ENCODE measurements at places on chromosomes 6 and 20.

DNA sequence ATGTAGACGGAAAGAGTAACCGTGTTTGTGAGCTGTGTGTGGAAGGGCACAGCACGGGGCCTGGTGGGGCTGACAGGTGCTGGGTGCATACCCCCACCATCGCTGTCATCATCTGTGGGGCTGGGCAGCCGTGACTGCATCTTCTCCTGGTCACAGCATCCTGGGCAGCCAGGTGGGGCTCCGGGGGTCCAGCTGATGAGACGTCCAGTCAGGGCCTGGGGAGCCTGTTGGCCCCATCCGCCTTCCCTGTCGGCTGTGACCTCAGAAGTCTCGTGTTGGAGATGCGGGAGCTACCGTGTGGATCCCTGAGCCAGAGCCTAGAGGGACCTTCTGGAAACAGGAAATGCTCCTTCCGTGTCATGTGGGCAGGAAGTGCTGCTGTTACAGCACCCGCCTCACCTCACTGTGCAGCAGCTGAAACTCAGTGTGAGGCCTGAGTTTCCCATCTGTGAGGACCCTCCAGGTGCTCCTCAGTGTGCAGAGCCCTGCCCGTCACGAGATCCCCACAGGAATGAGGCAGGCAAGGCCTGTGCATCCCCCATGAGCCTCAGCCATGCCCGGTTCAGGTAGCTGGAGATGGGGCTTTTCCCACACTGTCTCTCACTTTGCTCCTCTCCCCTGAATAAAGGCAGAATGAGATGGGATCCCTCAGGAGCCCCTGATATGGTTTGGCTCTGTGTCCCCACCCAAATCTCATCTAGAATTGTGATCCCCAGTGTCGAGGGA is 108.7 kb downstream of the ERMARD start:
- no peak for DNase-seq

GRCh38 chr6:142900227-142900971 is 44.6 kb downstream of the HIVEP2 start:
- DNase-seq: no peak

GRCh38 chr6:130604841-130605399 is 222.3 kb upstream of the SMLR1 start:
- DNase-seq: no peak

DNA sequence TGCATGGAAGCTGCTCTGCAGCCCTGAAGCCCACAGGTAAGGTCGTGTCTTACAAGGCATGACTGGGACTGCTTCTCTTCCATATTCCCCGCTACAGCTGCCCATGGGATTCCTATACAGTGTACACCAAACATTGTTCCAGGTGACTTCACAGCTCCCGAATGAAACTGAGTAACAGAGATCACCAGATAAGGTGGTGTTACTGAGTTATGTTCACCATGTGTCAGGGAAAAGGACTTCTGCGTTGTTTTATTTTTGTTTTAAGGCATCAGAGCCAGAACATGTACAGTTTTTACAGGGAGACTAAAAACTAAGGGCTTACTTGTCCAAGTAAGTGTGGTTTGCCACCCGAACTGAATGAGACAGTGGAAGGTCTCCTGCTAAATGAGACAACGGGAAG is 138.3 kb downstream of the CD83 start:
- DNase-seq: no peak

GRCh38 chr6:168260420-168260987 is 59.1 kb downstream of the DACT2 start:
- no peak for DNase-seq

DNA sequence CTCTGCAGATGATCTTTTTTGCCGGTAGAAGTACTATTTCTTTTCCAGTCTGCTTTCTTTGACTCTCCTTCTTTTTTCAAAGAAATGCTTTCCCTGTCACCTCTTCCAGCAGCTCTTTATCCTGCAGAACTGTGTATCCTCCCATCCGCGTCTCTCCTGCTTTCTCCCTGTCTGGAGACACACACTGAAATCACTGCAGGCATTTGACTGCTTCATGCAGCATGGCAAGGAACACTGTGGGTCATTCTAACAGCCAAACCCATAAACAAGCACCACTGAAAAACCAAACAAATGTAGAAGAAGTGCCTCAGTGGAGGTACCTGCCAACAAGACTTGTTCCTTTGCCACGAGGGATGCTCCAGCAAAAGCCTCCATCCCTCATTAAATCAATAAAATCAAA is 403.7 kb upstream of the CITED2 start:
- DNase-seq: no peak

- no peak for DNase-seq
These were observed 193.7 kb upstream of the KHDRBS2 start for GRCh38 chr6:62479697-62480220.

DNA sequence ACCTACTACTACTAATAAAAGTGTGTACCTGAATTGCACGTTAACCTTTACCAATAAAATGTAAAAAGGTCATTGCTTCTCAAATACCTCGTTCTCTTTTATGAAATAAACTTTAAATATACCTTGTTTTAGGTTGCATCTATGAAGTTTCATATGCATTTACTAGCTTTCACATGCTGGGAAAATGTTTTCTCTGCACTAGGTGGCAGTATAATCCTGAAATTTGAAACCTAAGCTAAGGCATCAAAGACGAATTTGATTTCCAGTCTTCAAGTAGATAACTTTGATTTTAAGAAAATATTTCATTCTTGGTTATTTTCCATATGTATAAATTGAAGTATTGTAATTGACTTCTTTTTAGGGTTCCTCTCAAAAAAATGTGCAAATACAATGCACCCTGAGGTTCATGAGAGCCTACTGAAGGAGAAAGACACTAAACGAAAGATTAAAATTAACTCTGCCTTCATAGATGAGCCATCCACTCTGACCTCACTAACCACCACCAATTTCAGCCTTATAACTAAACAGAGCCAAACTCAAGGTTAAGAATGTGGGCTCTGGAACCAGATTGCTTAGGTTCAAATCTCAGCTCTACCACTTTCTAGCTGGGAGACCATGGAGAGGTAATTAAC is 7.3 kb upstream of the COL9A1 start:
- DNase-seq: no peak

- no peak for DNase-seq
These were observed 32.0 kb downstream of the KCNQ2 start for GRCh38 chr20:63440366-63440955.

DNA sequence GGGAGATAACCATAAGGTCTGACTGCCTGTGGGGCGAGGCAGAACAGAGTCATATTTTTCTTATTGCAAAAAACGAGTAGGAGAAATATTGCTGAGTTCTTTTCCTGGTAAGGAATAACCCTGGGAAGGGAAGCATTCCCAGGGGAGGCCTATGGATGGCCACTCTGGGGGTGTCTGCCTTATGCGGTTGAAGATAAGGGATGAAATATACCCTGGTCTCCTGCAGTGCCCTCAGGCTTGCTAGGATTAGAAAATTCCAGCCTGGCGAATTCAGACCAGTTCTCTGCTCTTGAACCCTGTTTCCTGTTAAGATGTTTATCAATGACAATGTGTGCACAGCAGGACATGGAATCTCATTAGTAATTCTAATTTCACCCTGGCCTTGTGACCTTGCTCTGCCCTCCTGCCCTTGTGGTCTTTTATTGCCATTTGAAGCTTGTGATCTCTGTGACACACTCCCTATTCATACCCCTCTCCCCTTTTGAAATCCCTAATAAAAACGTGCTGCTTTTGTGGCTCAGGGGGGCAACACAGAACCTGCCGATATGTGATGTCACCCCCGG is 491.1 kb upstream of the EYS start:
- DNase-seq: no peak

DNA sequence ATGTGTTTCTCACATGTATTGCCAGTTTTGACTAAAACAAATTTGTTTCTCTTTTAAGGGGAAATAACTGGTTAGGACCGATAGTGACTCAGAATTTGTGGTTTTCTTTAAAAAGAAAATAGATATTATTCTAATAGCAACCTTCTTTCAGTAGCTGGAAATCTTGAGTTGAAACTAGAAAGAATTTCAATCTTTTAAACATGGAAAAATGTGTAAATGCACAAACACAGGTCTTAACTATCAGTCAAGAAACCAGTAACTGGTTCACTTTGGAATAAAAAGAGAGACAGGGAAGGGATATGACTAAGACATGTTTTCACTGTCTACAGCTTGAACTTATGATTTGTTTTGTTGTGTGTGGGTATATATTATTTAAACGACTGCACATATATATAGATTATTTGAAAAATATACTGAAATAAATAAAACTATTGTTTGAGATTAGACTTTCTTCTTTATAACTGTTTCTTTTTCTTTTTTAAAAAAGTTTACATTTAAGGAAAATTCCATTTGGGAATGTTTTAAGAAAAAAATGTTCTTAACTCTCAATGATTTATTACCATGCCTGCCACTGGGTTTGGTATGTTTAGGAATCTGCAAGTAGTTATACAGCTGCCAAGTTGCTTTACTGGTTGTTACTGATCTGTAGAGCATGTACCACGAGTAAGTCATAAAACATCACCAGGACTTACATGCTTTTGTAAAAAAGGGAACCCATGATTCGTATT is 753.3 kb upstream of the MARCKS start:
- DNase-seq: no peak

GRCh38 chr6:157316871-157317814 is 6.2 kb downstream of the TMEM242 start:
- no peak for DNase-seq

DNA sequence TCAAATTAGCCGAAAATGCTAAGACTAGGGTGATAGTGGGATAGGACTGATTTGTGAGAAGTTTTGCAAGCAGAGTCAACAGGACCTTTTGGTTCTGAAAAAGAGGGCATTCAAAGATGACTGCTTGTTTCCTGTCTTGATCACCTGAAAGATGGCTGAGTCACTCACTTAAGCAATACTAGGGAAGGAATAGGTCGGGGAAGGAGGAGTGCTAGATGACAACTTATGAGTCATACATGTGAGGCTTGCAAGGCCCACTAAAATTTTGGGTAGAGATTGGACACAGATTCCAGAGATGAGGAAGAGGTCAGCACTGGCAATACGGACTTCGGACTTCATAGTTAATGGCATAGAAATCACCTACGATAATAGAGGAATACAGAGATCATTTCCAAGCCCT is 89.2 kb downstream of the FAM83B start:
- no peak for DNase-seq

- no peak for DNase-seq
These were observed 125.1 kb upstream of the LOC128125822 start for GRCh38 chr6:63447134-63447533.

DNA sequence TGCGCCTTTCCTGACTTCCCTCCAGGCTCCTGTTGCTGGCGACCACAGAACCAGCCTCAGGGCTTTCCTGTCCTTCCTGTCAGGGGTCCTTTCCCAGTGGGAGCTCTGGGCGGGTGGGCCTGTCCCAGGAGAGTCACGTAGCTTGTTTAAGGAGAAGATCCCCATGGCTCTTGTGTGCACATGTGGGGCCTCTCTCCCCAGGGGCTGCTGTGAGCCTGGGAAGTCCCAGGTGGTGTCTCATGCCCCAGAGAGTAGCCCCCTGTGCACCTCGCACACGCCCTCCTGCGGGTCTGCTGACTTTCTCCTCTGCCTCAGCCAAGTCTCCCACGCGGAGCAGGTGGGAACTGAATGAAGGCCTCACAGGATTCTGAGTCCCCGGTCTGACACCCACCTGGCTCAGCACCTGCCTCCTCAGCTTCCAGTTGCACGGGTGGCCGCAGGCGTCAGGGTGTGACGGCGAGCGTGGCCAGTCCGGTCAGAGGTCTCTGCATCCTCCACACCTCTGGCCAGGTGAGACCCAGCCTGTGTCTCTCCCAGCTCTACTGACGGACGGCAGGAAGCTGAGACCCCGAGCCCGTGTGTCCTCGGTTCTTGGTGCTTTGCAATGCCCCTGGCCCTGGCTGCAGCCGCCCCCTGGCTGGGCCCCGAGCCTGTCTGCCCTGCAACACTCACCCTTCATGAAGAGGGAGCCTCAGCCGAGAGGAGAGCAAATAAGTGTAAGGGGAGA is 5.6 kb upstream of the NKAIN4 start:
- no peak for DNase-seq

DNA sequence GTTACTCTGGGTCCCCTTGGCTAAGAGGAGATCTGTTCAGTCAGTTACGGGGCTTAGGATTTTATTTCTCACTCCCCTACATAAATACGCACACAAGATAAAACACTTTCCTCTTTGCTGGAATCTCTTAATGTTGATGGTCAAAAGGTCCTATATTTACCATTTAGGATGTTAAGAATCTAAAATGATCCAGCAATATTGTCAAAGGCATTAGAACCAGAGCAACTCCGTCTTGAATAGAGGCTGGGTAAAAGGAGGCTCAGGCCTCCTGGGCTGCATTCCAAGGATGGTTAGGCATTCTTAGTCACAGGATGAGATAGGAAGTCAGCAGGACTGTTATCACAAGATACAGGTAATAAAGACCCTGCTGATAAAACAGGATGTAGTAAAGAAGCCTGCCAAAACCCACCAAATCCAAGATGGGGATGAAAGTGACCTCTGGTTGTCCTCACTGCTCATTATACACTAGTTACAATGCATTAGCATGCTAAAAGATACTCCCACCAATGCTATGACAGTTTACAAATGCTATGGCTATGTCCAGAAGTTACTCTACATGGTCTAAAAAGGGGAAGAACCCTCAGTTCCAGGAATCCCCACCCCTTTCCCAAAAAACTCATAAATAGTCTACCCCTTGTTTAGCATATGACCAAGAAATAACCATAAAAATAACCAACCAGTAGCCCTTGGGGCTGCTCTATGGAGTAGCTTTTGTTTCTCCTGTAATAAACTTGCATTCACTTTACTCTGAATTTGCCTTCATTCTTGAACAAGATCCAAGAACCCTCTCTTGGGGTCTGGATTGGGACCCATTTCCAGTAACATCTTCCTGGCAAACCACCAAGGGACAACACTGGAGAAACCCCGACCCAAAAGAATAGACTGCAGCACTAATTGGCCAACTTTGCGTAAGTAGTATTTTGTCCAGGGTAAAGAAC is 107.5 kb downstream of the DTNBP1 start:
- DNase-seq: no peak

GRCh38 chr6:162116902-162117525 is 610.6 kb downstream of the PRKN start:
- DNase-seq: no peak

DNA sequence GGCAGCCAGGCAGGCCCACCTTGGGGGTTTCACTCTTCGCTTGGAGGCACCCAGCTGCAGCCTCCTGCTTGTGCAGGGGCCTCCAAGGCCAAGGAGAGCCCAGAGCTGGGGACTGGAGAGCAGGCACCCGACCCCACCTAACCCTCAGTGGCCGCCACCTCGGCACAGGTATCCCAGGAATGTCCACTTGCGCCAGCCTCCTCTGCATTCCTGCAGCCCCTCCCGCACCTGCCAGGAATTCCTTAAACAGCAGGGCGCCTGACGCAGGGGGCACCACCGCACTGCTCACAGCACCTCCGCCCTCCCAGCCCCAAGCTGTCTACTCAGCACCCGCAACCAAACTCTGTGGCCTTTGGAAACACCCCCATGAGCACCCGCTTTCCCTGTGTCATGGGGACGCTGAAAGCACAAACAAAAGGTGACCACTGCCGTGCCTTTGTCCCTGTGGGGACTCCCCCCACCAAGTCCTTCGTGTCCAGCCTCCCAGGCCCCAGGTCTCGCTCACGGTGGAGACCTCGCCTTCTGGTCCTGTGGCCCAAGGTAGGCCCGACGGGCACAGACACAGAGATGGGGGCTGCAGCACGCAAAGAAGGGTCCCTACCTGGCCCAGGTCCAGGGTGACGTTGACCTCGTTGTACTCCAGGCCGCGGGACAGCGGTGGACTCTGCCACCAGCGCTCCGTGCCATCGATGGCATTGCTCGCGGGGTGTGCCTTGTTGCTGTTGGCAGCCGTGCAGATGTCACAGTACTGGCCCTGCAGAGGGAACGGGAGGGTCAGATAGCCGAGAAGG is 5.1 kb downstream of the LAMA5 start:
- DNase-seq: no peak

Measured in stimulated activated CD4-positive, alpha-beta T cell treated with anti-CD3 and anti-CD28 coated beads, Interleukin-1b, Interleukin-23, amount 100 ng/mL, for 1 hour (primary cell).